Renal cortex interstitium (tissue), 15 donors: ENCODE measurements at places on chromosomes 12 and 14. TPM values are rescaled to one million over a fixed set of nuclear protein-coding genes. Genes with fewer than 3 reads are reported as not detected.

Gene ATP2A2
- polyA plus RNA-seq: 157 TPM

Gene GLIPR1L1
- not detected for polyA plus RNA-seq

Gene TBC1D30
- 5.8 TPM for polyA plus RNA-seq

Gene TAS2R46
- polyA plus RNA-seq: not detected

Gene MMP17
- polyA plus RNA-seq: 1.2 TPM

Gene CLEC4C
- 0.15 TPM for polyA plus RNA-seq

Gene LALBA
- not detected for polyA plus RNA-seq

Gene GPRC5D
- 0.71 TPM for polyA plus RNA-seq

Gene TAPBPL
- 14.6 TPM for polyA plus RNA-seq

Gene FAIM2
- 5.6 TPM for polyA plus RNA-seq

Gene MYL6
- polyA plus RNA-seq: 1,550 TPM

Gene CLEC9A
- 0.22 TPM for polyA plus RNA-seq

Gene LAG3
- polyA plus RNA-seq: 2.1 TPM

Gene ACOT4
- 3.5 TPM for polyA plus RNA-seq

Gene DHH
- 0.44 TPM for polyA plus RNA-seq

Gene HAL
- polyA plus RNA-seq: 0.60 TPM

Gene EXOC3L4
- polyA plus RNA-seq: 8.7 TPM

Gene LMNTD1
- polyA plus RNA-seq: 0.29 TPM

Gene TAC3
- 0.24 TPM for polyA plus RNA-seq

Gene CDKL1
- 7.4 TPM for polyA plus RNA-seq

Gene CLEC2A
- polyA plus RNA-seq: not detected

Gene PLXNC1
- polyA plus RNA-seq: 6.4 TPM

Gene DBX2
- polyA plus RNA-seq: 0.11 TPM

Gene SLC5A8
- 41.3 TPM for polyA plus RNA-seq

Gene MFAP5
- polyA plus RNA-seq: 0.64 TPM

Gene MEG3
- 144 TPM for polyA plus RNA-seq

Gene B4GALNT1
- polyA plus RNA-seq: 0.84 TPM

Gene CNTN1
- 45.2 TPM for polyA plus RNA-seq

Gene STXBP6
- 8.4 TPM for polyA plus RNA-seq

Gene HOXC9
- polyA plus RNA-seq: 25.5 TPM

Gene PRICKLE1
- 51.0 TPM for polyA plus RNA-seq

Gene NT5DC3
- 4.5 TPM for polyA plus RNA-seq

Gene LRCOL1
- 2.6 TPM for polyA plus RNA-seq
